Stimulated activated CD8-positive, alpha-beta memory T cell treated with anti-CD3 and anti-CD28 coated beads, Interleukin-4, amount 100 ng/mL, for 24 hours (primary cell): ENCODE measurements at places on chromosomes 16 and 17.

DNA sequence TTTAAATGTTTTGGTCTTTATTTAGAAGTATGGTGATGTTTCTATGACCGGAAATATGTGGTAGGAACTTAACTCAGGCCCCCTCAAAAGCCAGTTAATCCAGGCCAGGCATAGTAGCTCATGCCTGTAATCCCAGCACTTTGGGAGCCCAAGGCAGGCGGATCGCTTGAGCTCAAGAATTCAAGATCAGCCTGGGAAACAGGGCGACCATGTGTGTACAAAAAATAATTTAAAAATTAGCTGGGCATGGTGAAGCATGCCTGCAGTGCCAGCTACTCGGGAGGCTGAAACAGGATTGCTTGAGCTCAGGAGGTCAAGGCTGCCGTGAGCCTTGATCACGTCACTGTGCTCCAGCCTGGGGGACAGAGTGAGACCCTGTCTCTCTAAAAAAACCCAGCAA, 10.3 kb downstream of the RSL1D1 start:
- no peak for DNase-seq

DNA sequence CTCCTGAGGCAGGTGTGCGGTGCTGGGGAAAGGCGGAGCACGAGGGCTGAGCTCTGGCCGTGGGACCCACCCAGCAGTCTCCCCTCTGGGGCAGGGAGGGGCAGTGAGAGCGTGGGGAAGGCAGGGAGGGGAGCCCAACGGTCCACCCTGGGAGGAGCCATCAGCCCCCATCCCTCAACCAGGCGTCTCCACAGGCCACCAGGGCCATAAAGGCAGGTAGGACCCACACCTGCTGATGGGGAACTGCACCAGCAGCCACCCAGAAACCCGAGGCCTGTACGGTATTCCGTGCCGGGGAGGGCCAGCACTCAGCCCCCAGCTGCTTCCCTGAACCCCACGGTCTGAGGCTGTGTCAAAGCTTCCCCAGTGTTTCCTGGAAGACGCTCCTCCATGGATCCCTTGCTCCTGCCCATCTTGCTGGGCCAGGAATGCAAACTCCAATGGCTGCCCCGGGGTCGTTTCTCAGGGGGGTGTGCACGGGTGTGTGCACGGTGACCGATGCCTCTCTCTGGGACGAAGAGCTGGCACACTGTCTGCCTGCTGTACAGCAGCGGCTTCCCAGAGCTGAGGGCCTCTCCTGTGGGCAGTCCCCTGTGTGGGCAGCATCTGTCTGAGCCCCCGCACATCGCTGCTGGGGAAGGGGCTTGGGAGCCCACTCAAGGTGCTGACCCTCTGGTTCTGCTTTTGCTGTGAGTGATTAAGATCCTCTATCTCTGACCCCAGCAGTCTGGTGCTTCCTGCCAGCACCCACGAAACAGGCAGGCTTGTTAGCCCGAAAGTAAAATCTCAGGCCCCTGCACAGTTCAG, 17.2 kb upstream of the METRNL start:
- DNase-seq = no peak

GRCh38 chr17:47884905-47885730, 10.9 kb upstream of the SP2 start:
- no peak for DNase-seq

- DNase-seq = no peak
Observed at GRCh38 chr17:82013341-82013740, 9.3 kb downstream of the CENPX start.

- DNase-seq = no peak
Observed at GRCh38 chr16:85225721-85226120, 113.4 kb upstream of the CIBAR2 start.

GRCh38 chr16:88331989-88332920, 50.5 kb upstream of the ZNF469 start:
- DNase-seq = no peak

DNA sequence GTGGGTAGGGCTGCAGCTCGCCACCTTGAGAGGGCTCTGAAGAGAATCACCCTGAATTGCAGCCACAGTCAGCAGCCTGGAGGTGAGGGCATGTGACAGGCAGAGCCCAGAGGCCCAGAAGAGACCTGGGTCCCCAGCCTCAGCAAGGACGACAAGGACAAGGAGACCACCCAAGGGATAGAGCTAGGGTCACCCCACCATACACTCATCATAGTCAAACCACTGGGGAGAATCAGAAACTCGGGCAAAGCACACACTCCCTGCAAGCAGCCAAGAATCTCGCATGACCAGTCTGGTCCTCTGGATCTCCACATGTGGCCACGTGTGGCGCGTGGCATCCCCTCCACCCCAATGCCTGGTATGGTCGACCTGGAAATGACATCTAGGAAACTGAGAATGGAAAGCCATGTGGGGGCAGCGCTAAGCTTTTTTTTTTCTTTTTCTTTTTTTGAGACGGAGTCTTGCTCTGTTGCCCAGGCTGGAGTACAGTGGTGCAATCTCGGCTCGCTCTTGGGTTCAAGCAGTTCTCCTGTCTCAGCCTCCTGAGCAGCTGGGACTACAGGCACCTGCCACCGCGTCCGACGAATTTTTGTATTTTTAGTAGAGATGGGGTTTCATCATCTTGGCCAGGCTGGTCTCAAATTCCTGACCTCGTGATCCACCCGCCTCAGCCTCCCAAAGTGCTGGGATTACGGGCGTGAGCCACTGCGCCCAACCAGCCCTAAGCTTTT, 4.6 kb upstream of the SPHK1 start:
- no peak for DNase-seq

GRCh38 chr16:3511286-3512180, 10.7 kb downstream of the CLUAP1 start:
- no peak for DNase-seq

- no peak for DNase-seq
Observed at GRCh38 chr17:39548494-39549225, 59.1 kb downstream of the NEUROD2 start.

DNA sequence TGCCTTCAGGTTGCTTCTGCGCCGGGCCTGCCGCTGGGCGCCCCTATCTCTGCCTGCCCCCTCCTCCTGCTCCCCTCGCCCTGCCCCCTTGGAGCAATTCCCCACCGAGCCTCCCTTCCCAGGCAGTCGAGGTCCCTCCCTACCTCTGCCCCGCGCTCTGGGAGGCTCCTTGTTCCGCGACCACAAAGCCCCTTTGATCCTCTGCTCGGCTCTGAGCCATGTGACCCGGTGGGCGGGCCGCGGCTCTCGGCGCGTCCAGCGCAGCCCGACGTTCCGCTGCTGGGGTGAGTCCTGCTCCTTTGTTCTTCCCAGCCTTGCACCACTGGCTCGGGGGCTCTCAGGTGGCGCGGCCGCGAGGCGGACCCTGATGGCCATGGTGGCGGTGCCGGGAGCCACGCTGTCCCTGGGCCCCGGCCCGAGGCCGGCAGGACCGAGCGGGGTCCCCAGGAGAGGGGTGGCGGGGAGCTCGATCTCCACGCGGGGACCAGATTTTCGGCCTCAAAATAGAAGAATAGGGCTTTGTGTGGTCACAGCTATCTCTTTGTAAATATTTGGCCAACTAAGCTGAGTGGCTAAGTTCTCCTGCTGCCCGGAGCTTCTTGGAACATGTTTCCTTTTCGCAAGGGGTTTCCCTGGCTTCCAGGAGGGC, 310.6 kb downstream of the SEC14L1 start:
- peak; percentile 63 for DNase-seq

DNA sequence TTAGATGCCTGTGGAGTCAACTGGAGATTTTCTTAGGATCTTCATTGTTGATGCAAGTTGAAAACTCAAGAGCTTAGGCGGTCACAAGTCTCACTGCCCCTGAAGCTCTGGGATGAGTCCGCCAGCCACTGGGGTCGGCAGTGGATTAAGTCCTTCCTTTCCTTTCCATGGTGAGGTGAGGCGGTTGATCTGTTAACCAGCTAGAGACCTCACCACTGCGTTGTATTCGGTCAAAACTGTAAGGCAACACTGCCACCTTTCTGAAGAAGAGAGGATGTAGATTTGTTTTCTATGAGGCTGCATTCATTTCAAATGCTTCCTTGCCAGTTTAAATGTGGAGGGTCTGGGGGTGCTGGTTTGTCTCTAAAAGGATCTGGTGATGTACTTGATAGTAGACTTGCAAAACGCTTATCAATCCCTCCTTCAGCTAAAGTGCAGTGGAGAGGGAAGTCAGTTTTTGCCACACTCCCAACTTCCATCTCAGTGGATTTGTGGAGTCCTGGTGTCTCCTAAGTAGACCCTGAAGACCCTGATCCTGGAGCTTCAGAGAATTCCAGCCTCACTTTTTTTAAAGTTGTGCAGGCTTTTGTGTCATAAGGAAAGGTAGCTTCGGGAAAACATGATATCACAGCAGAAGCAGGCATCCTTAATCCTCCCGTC, 1.7 kb downstream of the MYOCD start:
- no peak for DNase-seq

- no peak for DNase-seq
Observed at GRCh38 chr16:901715-902601, 68.8 kb downstream of the LMF1 start.

GRCh38 chr17:7711051-7711755, 6.2 kb downstream of the EFNB3 start:
- no peak for DNase-seq

- DNase-seq = peak; percentile 78
Observed at GRCh38 chr17:29140051-29140621, 40.1 kb downstream of the MYO18A start.

DNA sequence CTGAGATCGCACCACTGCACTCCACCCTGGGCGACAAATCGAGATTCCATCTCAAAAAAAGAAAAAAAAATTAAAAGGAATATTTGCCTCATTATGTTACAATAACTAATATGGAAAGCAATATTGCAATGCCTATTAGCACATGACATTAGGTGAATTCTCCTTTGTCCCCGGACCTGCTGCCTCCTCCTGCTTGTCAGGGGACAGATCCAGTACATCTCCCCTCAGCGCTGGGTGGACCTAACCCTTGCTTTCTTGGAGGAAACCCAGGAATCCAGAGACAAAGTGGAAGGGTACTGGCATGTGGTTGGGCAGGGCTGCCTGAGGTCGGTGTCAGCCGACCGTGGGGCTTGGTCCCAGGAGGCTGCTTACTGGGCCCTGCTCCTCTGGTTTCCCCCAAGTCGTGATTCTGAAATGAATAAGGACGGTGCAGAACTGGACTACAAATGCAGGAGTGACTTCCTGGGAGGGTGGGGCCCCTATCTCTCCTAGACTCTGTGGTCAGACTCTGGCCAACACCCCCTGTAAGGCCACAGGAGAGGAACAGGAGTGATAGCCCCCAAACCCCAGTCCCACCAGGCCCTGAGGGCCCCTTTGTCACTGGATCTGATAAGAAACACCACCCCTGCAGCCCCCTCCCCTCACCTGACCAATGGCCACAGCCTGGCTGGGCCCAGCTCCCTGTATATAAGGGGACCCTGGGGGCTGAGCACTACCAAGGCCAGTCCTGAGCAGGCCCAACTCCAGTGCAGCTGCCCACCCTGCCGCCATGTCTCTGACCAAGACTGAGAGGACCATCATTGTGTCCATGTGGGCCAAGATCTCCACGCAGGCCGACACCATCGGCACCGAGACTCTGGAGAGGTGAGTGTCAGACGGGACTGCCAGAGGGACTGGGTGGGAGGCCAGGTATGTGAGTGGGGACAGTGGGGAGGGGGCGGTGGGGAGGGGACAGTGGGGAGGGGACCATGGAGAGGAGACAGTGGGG, at the start of gene HBZ:
Gene HBZ (plus strand): TSS at position 504 of the 988 bp plus-strand sequence. CDS start 266 bp downstream, at position 770.
- DNase-seq = no peak

DNA sequence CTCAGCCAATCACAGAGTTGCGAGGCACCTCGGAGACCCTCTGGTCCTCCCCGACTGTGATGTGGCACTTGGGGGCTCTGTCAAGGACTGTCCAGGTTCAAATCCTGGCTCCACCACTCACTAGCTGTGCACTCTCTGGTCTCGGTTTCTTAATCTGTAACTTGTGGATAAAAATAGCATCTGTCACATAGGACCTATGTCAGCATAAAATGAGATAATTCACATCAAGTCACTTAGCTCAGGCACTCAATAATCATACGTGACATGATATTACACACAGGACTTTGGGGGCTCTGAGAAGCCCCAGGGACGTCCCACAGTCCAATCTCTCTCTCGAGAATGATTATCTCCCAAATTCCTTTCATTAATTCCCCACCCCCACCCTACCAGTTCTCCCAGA, 166.4 kb downstream of the COPRS start:
- no peak for DNase-seq
